ENCODE measurements at places on chromosomes 5 and 9. TPM values are rescaled to one million over a fixed set of nuclear protein-coding genes. Genes with fewer than 3 reads are reported as not detected.

GRCh38 chr9:109710830-109711229, 69.2 kb upstream of the PALM2AKAP2 start:
- no peak for DNase-seq
- H3K27me3 ChIP-seq = no peaks in the 10 kb centered on the region
- H3K27ac ChIP-seq = no peak overlapping the region
- H3K4me1 ChIP-seq = no peaks in the 10 kb centered on the region

DNA sequence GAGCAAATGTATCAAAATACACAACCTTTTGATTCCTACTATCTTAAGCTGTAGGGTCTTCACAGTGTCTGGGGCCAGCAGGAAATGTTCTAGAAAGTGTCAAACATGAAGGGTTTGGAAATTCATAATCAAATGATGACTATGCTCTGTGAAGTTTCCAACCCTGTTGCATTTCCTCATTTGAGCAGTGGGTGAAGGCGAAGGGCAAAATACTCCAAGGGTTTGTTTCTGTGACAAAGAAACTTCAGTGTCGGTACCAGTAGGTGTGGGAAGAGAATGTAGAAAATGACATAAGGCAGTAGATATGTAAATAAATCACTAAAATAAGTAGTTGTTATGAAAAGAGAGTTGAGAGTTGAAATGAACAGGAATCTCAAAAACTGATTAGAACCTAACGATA, 576 bp downstream of the ALDOB start:
- DNase-seq = no peak
- no peaks in the 10 kb centered on the region for H3K4me1 ChIP-seq
- H3K27ac ChIP-seq = no peak overlapping the region
- H3K4me3 ChIP-seq = no peak overlapping the region

- H3K4me3 ChIP-seq = no peak overlapping the region
- no peak for DNase-seq
- H3K27ac ChIP-seq = no peak overlapping the region
- H3K27me3 ChIP-seq = no peaks in the 10 kb centered on the region
Observed at GRCh38 chr5:100562821-100563220, 27.6 kb downstream of the FAM174A start.

DNA sequence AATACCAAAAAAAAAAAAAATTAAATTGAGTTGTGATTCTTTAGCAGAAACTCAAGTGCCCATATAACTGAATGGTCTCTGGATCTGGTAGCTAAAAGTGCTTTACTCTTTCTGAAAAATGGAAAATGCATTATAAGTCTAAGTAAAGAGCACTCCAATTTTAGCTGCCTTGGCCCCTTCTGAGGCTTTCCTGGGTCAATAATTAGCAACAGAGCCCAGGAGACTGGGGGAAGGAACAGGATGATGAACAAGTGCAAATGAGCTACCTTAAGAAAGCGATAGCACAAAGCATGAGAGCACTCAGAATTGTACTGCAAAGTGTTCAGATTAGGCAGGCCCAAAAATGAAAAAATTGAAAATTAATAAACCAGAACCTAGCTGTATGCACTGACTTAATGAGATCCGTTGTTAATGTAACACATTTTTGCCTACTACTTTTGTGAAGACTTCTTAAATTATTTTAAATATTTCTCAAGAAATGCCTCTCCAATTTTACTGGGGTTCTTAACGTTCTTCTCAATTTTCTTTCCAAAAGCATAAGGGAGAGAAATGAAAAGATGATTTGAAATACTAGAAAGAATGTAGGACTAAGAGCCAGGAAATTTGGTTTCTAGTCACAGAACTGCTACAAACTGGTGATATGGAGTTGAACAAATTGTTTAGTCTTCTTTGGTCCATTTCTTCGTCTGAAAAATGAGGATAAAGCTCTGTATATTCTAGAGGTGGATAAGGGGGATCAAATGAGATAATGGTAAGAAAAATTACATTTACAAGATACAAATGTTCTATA, 566.1 kb downstream of the PDE4D start:
- no peaks in the 10 kb centered on the region for H3K36me3 ChIP-seq
- no peak overlapping the region for H3K27ac ChIP-seq
- peaks cover 4% of the 10 kb centered on the region for H3K27me3 ChIP-seq
- no peak for DNase-seq

CCDC192 gene
- total RNA-seq = not detected

ADAMTS13 gene
- 2.5 TPM for total RNA-seq

Data from activated CD8-positive, alpha-beta T cell treated with anti-CD3 and anti-CD28 coated beads for 36 hours (primary cell).